Urinary bladder (tissue), 4 donors: ENCODE measurements at places on chromosomes 13 and 19. TPM values are rescaled to one million over a fixed set of nuclear protein-coding genes. Genes with fewer than 3 reads are reported as not detected.

GRCh38 chr19:42246143-42246921 lies 3.9 kb upstream of the GSK3A start:
- DNase-seq, result no peak

CLEC17A gene
- 0.21 TPM for total RNA-seq

DNA sequence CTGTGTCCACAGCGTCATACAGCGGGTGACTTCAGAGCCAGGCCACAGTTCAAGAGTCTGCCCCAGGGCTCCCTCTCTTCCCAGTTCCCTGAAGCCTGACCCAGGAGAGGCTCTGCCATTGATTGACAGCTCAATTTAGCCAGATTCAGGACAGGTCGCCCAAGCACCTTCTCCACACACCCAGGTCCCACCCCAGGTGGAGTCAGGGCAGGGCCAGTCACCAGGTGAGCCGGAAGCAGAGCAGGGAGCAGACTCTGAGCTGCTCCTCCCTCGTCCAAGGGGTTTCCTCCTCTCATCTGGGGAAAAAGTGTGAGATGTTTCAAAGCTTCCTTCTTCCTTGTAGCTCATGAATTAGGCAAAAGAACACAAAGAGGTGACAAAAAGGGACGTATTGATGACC lies 5.6 kb downstream of the CEACAM7 start:
- no peak for DNase-seq

IZUMO4 gene
- 1.5 TPM for total RNA-seq

GRCh38 chr13:52850396-52851136 lies 2.1 kb upstream of the PCDH8 start:
- DNase-seq, result no peak

ZNF729 gene
- total RNA-seq, result not detected

ZIC2 gene
- total RNA-seq, result 0.11 TPM

DNA sequence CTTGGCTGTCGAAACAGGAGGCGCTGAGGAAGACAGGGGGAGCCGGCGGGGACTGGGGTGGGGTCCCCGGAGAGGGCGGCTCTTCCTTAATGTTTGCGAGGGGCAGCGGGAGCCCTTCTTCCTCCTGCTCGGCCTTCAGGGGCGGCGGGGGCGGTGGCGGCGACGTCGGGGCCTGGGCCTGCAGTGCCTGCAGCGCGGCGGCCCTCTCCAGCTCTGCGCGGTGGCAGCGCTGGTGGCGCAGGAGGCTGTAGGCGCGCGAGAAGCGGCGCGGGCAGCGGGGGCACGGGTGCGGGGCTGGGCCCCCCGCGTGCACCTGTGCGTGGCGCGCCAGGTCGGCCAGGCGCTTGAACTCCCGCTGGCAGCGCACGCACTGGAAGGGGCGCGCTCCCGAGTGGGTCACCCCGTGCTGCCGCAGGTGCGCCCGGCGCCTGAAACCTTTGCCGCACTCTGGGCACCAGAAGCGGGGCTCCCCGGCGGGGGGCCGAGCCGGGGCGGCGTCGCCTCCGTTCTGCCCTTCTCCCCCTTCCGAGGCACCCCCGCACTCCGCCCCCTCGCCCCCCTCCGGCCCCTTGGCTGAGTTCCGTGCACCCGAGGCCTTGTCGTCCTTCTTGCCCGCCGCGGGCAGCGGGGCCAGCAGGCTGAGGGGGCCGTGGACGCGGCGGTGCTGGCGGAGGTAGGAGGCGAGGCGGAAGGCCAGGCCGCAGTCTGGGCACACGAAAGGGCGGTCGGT lies 2.5 kb downstream of the ZNF579 start:
- no peak for DNase-seq

- DNase-seq, result no peak
Measured at GRCh38 chr13:29718694-29719093, 123.2 kb upstream of the SLC7A1 start.

CCDC70 gene
- total RNA-seq, result not detected

PTGIR gene
- 2.6 TPM for total RNA-seq
